ENCODE measurements at places on chromosomes 4 and X.

- DNase-seq = no peak
Observed at GRCh38 chrX:147838465-147839131, 73.1 kb upstream of the FMR1 start.

DNA sequence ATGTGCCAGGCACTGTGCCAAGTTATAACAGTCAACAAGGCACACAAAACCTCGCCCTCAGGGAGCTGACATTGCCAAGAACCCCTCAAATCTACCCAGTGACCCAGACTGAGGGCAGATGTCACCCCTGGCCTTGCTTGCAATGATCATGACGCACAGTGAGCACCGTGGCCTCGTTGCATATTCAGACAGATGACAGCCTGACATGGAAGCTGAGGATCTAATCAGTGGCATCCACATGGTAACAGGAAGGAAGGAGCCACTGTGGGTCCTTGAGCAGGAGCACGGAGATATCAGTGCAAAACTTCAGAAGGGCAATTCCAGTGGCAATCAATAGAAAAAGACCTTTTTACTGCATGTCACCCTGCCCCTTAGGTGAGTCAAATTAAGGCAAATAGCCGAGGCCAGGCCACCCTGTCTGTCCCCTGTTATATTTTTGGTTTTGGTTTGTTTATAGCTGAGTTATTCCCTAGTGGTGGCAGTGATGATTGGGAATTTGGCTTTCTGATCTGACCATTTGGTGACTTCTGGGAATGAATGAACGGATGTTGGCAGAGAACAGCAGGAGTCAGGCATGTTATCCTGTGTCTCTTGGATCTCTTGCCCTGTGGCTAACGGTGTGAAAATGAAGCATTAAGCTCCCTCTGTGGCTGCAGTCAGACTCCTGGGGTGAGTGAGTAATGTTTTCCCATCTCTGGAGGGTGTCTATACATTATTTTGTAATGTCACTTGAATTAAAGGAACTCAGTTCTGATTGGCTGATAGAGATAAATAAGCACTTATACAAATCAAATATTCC is 20.4 kb downstream of the WDR13 start:
- no peak for DNase-seq

DNA sequence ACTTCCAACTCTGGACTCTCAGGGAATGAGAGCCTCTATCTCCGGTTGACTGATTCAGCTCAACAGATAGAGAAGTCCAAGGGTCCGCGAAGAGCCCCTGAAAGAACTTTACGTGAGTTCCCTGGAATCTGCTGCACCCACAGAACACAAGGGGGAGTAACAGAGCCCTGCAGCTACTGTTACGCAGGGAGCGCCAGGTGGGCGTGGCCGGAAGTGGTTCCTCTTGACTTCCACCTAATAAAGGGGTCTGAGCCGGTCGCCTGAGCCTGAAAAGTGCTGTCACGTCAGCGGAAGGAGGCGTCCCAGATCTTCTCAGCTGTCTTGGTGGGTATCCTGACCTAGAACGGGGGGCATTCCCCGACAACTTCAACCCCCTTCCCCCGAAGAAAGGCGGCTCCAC is at the start of gene MAGEB6:
Gene MAGEB6 (plus strand): TSS at position 237 of the 400 bp plus-strand sequence. CDS start 1,407 bp downstream, outside the sequence.
- no peak for DNase-seq

DNA sequence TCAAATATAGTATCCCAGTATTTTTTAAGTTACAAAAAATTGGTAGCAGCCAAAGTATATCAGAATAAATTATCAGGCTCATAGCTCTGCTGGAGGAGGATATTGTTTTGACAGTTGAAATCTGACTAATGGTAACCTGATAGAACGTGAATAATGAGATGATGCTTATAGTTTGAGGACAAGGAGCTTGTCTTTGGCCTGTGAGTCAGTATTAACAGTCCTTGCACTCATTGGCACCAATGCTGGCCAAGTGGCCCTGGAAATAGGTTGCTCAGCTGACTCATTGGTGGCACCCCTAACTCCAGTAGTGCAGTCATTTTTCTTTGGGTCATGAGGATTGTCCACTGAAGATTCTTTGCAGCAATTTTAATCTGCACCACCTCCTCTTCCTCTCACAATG is 203.3 kb upstream of the JADE1 start:
- DNase-seq = no peak

DNA sequence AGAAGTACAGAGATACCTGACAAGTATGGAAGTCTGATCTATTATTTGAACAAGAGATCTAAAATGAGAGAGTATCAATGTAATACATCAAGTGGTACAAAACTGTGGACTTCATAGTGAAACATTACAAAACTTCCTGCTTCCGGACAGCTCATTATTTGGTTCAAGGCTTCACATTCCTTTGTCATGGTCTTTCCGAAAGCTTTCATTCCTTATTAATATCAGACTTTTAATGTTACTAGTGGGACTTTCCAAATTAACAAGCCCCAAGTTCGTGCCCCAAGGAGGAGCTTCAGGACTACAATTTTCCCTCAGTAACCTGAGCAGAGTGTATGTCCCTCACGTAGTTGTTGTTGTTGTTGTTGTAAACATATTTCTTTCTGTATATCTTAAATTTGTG is 1.2 kb downstream of the CHIC2 start:
- no peak for DNase-seq

DNA sequence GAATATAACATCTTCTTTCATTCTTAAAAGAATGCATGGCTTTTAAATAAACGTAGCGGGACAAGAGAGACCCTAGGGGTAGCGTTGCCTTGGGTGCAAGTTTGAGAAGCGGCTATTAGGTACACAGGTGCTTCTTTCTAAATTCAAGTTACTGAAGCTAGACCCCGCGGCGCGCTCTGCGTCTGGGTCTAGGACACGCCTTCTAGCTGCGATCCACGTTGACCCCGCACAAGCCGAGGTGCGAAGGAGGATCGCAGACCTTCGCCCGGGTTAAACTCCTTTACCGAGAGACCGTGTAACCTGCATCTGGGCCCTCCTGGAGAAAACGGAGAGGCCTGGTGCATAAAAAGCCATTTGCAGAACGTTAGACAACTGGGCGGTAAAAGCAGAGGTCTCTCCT is 25.5 kb upstream of the EXOC1L start:
- DNase-seq = no peak
